Activated CD8-positive, alpha-beta memory T cell treated with anti-CD3 and anti-CD28 coated beads, Interleukin-2, amount 50 U/mL, for 4 hours (primary cell): ENCODE measurements at places on chromosomes 5 and 9.

GRCh38 chr9:110130211-110130610, 77.7 kb downstream of the C9orf152 start:
- DNase-seq: no peak

- DNase-seq: no peak
Observed at GRCh38 chr5:115939059-115939458, 23.2 kb upstream of the LVRN start.

- no peak for DNase-seq
Observed at GRCh38 chr9:120441426-120442307, 138.3 kb downstream of the CDK5RAP2 start.

DNA sequence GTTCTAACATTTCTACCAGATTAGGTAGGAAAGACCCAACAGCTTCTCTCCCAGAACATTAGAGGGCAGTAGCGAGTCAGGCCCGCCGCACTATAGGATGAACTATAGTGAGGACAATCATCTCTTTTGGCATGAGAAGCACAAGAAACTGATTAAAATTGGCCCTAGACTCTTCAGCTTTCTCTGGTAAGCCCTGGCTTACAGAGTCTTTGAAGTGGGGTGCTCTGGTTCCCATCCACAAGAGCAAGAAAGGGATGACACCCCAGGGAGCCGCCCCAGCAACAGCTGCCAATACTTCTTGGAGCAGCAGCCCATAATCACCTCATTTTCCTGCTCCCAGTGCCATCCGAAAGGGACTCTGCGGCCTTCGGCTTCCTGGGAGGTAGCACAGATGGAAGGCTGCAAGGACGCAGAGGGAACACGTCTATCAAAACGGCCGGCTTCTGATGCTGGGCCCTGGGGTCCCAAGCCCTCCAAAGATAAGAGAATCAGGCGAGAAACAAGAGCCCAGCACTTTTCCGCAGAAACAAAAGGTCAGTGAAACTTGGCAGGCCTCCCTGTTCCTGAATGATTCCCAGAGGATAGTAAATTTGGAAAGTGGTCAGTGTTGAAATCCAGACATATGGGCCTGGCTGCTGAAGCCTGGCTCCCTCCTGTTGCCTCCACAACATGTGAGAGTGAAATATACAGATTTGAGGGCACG, 69.3 kb downstream of the HSD17B3 start:
- peak; percentile 26 for DNase-seq

GRCh38 chr5:2577312-2578036, 174.0 kb downstream of the IRX2 start:
- no peak for DNase-seq

DNA sequence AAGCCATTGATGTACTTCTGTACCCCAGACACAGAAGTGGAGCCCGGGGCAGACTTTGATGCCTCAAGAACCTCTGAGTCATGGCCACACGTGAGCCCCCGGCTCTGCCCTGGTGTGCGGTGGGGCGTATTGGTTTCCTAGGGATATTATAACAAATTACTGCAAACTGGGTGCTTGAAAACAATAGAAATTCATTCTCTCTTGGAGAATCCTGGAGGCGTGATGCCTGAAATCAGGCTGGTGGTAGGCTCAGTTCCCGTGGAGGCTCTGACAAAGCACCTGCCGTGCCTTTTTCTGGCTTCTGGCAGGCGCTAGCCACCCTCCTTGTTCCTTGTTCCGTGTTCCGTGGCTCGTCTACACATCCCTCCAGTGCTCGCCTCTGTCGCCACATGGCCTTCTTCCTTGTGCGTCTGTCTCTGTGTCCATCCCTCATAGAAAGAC, 24.2 kb downstream of the NEK6 start:
- DNase-seq: no peak

GRCh38 chr5:116747881-116748280, 173.3 kb upstream of the SEMA6A start:
- DNase-seq: no peak

GRCh38 chr5:138841531-138841930, 33.6 kb downstream of the LRRTM2 start:
- no peak for DNase-seq

GRCh38 chr9:117074784-117075520, 339.9 kb downstream of the ASTN2 start:
- DNase-seq: no peak

- no peak for DNase-seq
Observed at GRCh38 chr9:73824671-73825070, 672.5 kb upstream of the RORB start.

- no peak for DNase-seq
Observed at GRCh38 chr5:122701640-122702523, 73.0 kb upstream of the SNX2 start.

GRCh38 chr9:37897665-37898064, 6.3 kb downstream of the SLC25A51 start:
- DNase-seq: no peak
